Type B pancreatic cell (in vitro differentiated cells): ENCODE measurements at places on chromosomes 5 and 9. TPM values are rescaled to one million over a fixed set of nuclear protein-coding genes. Genes with fewer than 3 reads are reported as not detected.

GRCh38 chr5:163458778-163459385 is 1.0 kb downstream of the NUDCD2 start:
- DNase-seq, result no peak

- no peak for DNase-seq
Measured at GRCh38 chr9:114499528-114499927, 5.7 kb downstream of the WHRN start.

GABRA1 gene
- total RNA-seq, result 1.8 and 12.3 TPM in 2 replicates

PHYKPL gene
- 52.7 and 76.2 TPM in 2 replicates for total RNA-seq

GRCh38 chr5:156356238-156356637 is 29.3 kb downstream of the SGCD start:
- DNase-seq, result no peak

KLHL3 gene
- total RNA-seq, result 7.5 and 9.7 TPM in 2 replicates

GRCh38 chr9:98285446-98285845 is 30.0 kb upstream of the TBC1D2 start:
- no peak for DNase-seq

GRCh38 chr9:93099551-93100275 is 3.7 kb downstream of the CARD19 start:
- DNase-seq, result no peak

SMIM27 gene
- 9.1 and 12.7 TPM in 2 replicates for total RNA-seq

CDKN2B-AS1 gene
- 0.58 and 1.5 TPM in 2 replicates for total RNA-seq

ECSCR gene
- total RNA-seq, result not detected in 2 replicates

BSPRY gene
- 9.0 and 22.6 TPM in 2 replicates for total RNA-seq

GRCh38 chr9:104177003-104177611 is 83.0 kb downstream of the SMC2 start:
- no peak for DNase-seq

DNA sequence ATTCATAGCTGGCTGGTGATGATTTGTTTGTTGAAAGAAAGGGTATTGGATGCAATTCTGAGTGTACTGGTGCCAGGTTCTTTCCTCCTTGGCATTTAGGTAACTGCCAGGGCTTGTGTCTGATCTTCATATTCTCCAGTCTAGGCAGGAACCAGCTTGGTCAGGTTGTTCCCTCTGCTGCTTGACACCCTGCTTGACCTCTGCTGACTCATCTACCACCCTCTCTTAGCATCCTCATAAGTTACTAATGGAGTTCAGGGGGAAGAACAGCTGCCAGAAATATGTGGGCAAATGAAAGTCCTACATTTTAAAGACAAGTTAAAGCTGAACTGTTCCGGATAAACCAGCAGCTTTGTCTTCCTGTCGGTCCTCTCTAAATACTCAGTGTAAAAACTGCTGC is 116.1 kb upstream of the TNC start:
- DNase-seq, result no peak
